Stimulated activated CD8-positive, alpha-beta memory T cell treated with anti-CD3 and anti-CD28 coated beads, Interleukin-2, amount 100 ng/mL, for 1 hour (primary cell): ENCODE measurements at places on chromosomes 6 and 20.

DNA sequence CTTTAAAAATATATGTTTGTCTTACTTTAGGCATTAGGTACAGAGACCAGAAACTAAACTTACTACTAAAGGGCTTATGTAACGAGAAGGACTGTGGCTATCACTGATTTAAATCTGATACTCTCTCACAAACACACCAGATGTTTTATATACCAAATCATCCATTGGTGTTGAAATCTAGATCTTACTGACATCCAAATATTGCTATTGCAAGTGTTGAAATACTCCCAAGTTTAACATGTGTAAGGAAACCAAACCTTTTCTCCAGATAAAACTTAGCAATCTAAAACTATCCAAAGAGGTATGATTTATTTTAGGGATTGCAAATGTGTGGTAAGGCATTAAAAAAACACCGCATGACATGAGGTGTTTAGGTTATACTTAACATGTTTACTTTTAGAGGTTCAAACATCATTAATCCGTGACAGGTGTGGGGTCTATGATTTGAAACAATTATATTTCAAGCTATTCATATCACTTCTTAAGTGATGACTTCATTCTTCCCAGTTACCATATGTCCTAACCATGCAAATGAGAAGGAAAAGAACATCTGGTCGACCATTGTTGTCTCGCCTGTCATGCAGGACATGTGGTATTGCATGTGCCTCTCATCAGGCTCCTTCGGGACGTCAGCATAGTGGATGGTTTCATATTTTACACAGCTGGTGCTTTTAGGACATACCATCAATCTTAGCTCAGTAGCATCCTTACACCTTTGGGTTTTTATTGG is 168.3 kb upstream of the SPACA1 start:
- no peak for DNase-seq

- DNase-seq = no peak
These were observed 2.3 kb downstream of the MANBAL start for GRCh38 chr20:37291724-37292126.

DNA sequence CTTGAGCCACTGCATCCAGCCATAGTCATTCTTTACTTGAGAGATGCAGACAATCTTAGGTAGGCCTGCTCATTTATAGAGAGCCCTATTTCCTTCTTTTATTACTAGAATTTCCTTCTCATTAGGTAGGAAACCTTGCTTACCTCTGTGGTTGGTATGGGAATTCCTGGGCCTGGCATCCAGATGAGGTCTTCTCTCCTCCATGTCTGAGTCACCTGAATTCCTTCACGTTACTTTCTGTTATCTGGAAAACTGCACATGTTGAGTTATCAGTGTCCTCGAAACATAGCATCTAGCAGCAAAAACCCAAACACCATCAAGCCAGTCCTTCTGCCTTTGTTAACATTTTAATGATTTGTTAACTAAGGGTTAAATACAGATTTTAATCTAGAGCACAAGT is 2.2 kb downstream of the ZNFX1 start:
- no peak for DNase-seq

DNA sequence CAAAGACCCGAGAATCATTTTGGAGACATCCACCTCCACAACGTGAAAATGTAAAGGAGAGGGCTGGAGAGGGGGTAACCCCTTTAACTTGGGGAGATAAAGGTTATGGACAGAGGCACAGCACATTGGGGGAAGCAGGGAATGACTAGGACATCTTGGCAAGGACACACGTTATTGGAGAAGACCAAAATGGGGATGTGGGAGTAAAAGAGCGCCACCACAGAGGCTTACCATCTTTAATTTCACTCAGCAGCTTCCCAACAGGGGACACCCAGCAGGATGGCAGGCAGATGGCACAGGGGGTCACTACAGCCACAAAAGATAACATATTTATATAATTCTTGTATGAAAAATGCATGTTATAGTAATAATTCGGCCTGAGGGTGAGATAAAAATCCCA is 9.8 kb downstream of the C6orf52 start:
- no peak for DNase-seq

GRCh38 chr20:15241681-15242080 is 904.3 kb upstream of the FLRT3 start:
- no peak for DNase-seq

DNA sequence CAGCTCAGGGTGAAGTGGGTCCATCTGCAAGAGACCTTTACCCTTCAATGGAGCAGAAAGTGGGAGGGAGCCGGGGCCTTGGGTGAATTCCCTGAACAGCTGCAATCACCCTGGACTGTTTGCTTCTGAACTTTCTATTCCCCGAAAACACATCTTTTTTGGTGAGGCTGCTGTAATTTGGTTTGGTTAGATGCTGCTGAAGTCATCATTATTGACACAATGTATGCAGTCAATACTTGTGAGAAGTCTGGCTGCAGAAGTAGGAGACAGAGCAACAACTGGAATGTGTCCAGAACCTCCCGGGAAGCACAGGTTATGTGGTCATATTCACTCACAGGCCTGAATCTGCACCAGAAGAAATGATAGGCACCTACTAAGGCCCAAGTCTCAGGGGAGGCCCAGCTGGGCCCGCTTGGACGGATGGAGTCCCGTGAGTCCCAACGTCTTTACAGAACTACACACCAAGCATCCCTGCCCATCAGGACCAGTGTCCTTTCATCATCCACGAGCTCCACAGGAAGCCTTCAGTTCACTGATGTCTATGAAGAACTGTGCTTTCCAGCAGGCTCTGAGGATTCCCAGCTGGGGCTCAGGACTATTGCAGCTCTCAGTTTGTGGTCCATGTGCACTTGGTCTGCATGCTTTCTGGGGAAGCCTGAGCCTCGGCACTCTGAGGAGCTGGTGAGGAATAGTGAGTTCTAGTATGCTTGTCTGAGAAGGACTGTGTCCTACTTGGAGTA is 177.6 kb downstream of the THBS2 start:
- DNase-seq = no peak

DNA sequence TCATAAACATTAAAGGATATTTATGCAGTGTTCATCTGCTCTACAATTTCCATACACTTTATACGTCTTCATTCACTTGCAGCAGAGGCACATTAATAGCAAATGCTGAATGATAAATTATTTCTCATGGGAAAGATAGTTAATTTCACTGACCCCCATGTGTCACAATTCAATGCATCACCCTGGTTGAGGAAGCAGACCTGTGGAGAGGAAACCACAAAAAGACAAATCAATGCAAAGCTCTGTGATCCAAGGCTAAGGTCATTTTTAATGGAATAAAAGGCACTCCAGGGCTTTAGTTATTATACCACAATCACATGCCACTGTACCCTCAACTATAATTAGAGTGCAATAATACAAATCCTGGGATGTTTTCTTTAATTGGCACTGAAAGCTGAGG is 40.3 kb upstream of the TENT5A start:
- DNase-seq = no peak

- no peak for DNase-seq
These were observed 2.2 kb downstream of the HIVEP2 start for GRCh38 chr6:142942805-142943227.

GRCh38 chr20:18778690-18779392 is 34.7 kb upstream of the SCP2D1 start:
- DNase-seq = no peak

DNA sequence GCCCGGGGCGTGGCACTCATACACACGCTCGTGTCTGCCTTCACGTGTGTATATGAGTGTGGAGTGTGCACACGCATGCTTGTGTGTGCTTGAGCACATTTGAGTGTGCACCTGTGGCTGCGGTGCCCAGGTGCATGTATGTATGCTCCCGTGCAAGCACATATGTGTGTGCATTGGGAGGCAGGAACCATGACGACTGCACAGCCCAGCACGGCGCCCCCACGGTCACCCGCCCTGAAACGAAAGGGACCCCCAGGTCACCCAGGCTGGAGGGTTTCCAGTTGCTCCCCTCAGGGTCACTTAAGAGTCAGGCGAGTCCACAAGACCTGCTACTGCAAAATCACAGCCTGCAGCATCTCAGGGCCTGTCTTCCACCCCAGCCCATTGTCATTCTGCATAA is 94.7 kb downstream of the YTHDF1 start:
- no peak for DNase-seq

GRCh38 chr6:166645896-166646295 is 18.8 kb upstream of the RPS6KA2 start:
- no peak for DNase-seq

DNA sequence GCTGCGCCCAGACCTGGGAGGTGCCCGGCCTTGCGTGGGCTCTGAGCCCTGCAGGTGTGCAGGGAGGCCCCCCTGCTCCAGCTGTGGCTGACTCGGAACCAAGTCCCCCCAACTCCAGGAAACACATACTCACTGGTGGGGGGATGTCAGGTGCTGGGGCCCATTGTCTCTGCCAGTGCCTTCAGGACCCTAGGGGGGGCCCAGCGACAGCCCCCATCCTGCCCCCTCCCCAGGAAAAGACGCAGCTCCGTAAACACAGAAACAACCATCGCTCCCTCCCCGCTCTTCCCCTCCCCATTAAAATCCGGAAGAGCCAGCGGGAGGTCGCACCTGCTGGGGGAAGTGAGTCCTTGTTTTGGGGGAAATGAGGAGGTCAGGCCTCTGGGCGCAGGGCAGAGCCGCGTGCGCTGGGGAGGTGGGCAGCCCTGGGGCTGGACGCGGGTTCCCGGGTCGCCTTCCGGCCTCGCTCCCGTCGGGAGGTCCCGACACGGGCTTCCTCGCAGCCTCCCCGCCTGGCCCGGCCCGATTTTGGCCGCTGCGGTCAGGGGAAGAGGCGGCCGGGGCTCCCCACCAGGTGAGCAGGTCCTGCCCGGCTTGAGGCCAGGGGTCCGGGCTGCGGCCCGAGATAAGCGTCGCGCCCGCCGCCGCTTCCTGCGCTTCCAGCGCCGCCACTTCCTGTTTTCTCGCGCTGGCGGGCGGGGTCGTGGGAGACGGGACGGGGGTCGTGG is 6.2 kb downstream of the C20orf204 start:
- DNase-seq = no peak

- no peak for DNase-seq
These were observed 296.8 kb downstream of the UTRN start for GRCh38 chr6:144581812-144582537.

DNA sequence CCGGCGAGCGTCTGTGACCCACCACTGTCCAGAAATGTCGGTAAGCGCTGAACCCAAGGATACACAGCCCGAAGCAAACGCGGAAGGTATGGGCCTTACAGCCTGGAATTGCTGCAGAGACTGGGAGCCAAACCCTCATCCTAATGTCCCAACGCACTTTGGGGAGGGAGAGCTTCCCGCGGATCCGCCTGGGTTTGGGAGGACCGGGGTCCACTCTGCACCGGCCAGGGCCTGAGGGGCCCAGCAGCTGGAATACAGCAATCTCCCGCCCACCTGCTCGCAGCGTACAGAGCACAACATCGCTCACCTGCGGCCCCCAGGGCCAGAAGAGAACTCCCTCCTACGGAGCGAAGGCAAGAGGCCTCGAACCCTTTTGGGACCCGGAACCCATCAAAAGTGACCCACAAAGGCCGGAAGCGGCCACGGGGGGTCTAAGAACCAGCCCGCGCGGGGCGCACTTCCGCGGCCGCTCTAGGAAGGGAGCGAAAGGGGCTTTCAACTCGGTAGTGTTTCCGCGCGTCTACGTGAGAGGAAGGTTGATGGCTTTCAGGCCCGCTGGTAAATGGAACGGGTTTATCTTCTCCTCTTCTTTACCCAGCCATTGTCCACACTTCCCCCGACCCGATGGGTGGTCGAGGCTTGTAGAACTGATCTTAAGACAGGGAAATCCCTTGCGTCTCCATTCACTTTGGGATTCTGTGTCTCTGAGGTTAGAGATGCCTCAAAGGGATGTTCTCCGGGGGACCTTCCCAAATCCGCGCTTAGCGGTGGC is at the start of gene ZSCAN12:
Gene ZSCAN12, minus strand, starts transcription at position 398 of the 772 bp plus-strand sequence. CDS start 1,342 bp downstream, outside the sequence.
- peak; percentile 66 for DNase-seq

- no peak for DNase-seq
These were observed 158.4 kb downstream of the GPX5 start for GRCh38 chr6:28683945-28684538.

- no peak for DNase-seq
These were observed 63.1 kb downstream of the PSMG4 start for GRCh38 chr6:3321875-3322274.

GRCh38 chr20:19749618-19750071 is 8.4 kb upstream of the RIN2 start:
- no peak for DNase-seq

GRCh38 chr6:48429021-48429420 is 318.0 kb upstream of the PTCHD4 start:
- no peak for DNase-seq

DNA sequence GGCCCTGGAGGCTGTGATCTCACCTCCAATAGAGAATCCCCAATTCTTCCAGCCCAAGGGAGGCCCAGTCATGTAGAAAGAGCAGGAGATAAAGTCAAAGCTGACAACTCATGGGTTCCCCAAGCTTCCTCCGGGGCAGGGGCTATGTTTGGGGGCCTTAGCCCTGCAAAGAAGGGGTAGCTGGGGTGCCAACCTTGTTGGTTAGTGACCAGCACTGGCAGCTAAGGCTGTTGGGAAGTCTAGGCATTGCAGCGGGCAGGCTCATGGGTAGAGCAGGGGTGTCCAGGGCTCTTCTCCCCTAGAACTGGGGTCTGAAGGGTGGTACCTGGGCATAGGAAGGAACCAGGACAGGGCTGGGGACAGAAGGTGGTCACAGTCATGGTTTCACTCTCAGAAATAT is 36.4 kb downstream of the TGM2 start:
- no peak for DNase-seq

- no peak for DNase-seq
These were observed 249.1 kb downstream of the COL12A1 start for GRCh38 chr6:74956559-74957428.

DNA sequence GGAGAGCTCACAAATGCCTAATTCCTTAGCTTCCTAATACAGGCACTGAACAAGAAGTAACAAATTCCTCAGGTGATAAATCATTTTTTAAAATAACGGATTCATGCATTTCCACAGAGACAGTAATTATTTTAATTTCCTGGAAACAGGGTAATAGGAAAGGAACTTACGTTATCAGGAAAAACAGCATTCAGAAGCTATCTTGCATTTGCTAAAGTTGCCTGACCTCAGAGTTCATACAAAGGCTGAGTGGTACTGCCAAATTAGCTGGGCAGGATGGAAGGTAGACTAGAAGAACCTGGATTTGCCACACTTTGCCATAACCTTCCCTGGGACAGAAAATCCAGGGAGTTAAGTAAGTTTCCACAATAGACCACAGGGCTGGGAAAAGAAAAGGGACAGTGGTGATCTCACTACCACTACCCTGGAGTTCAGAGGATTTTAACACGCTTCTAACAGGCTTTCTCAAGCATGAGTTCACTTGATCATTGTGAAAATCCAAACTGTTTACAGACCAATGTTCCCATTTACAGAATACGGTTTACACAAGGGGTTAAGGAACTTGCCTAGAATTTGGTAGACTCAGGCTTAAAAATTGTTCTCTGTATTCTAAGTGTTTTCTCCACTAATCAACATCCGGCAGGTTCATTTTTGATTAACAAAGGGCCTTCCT is 57.0 kb downstream of the KIF13A start:
- DNase-seq = no peak

GRCh38 chr20:3374296-3374695 is 33.2 kb downstream of the DNAAF9 start:
- DNase-seq = no peak

DNA sequence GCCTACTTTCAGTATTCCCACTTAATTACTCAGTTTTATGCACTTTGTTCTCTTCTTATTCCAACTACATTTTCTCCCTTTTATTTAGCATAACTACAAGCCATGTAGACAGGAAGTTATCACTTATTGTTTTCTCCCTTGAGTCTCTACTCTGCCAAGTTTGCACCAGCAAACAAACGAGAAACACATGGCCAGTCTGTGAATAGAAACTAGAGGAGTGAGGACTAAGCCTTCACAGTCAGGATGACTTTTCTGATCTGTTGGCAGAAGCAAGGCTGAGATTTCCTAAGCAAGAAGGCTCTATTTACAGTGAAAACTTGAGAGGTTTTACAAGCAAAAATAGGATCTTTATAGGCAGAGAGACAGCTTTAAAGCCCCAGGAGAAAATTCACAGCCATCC is 69.8 kb upstream of the TINAG start:
- no peak for DNase-seq
